GM23248 (cell line): ENCODE measurements at places on chromosomes 11 and 22. TPM values are rescaled to one million over a fixed set of nuclear protein-coding genes. Genes with fewer than 3 reads are reported as not detected.

FGF3 gene
- not detected in 2 replicates for total RNA-seq

DNA sequence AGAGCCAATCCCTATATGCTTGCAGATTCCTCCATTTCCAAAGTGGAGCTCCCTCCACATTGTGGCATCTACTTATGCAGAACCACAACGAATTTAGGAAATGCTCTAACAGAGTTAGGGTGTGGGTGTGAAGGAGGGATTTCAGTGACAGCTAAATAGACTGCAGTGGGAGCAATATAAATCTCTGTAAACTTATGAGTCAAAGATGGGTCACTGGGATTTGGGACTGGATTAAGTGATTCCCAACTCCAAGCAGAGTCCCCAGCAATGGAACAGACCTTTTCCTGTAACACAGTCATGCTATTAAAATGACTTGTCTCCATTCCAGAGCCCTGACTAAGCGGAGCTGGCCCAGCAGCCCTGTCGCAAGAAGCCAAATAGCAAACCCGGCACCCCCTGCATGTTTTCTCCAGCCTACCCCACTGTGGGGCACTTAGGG is 36.6 kb downstream of the RPL27A start:
- peak; percentile 95 for DNase-seq

GRCh38 chr11:90243534-90243933 is 20.7 kb upstream of the CHORDC1 start:
- no peak for DNase-seq

- no peak for DNase-seq
Observed at GRCh38 chr11:11756718-11757117, 85.1 kb upstream of the USP47 start.
